Dorsolateral prefrontal cortex (tissue), 122 donors: ENCODE measurements at places on chromosomes 2 and 18. TPM values are rescaled to one million over a fixed set of nuclear protein-coding genes. Genes with fewer than 3 reads are reported as not detected.

Gene NDC80
- not detected for total RNA-seq

DNA sequence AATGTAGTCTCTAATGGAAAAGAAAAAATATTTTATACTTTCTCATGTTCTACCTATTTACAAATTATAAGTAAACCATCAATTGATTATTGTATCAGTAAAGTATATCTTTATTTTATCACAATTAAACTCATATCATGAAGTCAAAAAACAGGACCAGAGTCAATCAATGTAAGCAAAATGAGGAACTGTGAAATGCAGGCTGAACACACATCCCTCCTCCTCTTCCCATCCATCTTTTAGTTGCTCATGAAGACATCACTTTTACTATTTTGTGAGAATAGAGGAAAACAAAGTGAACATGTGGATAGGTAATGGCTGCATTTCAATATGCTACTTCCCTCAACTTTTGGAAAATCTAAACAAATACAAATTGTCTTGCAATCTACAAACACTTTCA is 188.8 kb upstream of the PGAP1 start:
- no peak for DNase-seq

DNA sequence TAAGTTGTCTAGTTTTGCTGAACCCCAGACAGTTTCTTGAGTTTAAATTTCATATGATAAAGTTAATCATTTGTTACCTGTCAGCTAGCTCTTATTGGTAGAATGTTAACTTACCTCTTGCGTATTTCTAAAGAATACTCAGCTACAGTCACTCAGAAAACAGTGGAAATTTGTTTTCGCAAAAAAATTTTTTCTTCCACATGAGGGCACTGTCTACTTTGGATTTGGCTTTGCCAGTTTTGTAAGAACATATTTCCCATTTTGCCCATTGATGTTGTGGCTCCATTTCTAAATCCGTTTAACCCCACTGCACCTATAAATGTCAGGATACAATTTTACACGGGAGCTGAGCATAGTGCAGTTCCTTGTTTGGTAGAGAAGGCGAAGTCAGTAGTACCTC is 19.1 kb upstream of the GCFC2 start:
- no peak for DNase-seq

DNA sequence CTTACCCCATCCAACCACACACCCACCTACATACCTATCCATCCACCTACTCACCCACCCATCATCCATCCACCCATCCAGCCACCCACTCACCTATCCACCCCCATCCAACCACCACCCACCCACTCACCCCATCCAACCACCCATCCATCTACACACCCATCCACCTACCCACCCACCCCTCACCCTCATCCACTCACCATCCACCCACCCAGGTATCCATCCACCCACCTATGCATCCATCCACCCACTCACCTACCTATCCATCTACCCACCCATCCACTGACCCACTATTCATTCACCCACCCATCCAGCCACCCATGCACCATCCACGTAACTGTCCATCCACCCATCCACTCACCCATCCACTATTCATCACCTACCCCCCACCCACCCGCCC is 194.8 kb downstream of the EIPR1 start:
- no peak for DNase-seq

DNA sequence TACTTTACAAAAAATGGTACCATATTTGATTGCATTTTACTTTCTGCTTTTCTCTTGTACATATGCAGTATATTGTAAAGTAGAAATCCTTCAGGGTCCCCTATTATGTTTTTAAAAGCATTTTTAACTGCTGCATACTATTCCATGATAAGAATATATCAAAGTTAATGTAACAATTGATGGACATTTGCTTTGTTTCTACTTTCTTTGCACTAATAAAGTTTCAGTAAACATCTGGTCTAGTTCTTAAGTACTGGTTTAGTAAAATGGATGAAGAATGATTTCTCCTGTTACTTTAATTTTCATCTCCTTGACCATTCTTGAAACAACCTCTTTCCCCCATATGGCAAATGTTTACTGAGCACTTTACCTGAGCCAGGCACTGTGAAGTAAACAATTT is 1.7 kb downstream of the MRPS9 start:
- no peak for DNase-seq

- no peak for DNase-seq
Measured at GRCh38 chr2:124066776-124067175, 41.7 kb downstream of the CNTNAP5 start.

- DNase-seq, result no peak
Measured at GRCh38 chr2:214899751-214900150, 90.3 kb upstream of the BARD1 start.

GRCh38 chr2:51301381-51301780 is 269.4 kb upstream of the NRXN1 start:
- no peak for DNase-seq

DNA sequence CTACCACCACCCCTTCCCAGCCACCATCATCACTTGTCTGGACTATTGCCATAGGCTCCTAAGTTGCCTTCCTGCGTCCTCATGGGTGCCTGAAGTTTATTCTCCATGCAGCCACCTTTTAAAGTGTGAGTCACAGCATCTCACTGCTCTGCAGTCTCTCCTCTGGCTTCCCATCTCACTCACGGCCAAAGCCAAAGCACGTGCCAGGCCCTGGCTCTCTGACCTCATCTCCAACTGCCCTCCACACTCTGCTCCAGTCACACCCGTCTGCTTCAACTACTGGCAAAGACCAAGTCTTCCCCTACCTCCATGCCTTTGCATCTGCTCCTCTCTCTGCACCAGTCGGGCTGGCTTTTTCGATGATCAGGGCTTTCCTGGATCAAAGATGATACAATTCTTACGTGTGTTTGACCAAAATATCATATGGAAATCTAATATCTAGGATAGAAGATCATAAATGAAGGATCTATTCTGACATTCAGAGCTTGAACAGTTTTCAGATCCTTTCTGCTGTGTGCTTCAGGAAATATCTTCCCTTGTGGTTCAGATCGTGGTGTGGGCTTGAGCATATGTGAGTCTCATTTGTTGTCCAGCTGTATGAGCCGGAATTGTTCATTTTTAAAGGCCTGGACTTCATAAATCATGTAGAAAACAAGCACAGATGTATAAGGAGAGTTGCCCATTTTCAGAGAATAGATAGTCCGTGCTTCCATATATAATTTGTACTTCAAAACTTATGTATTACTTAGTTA is 175.6 kb downstream of the PRKCE start:
- no peak for DNase-seq

DNA sequence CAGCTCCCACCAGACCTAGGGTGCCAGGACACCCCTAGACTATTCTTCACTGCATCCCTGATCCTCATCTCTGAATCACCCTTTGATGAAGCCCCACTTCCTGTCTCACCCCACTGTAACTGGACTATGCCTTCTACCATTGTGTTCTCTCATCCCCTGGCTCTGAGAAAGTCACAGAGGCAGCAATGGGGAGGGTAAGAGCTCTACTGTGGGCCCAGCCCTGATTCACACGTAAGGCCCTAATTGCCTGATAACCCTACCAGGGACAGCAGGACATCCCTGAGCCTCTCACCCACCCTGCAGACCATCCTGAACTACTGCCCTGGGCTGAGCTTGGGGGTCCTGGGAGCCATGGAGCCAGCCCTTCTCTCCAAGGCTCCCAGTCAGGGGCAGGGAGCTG is 1.5 kb upstream of the PROM2 start:
- DNase-seq, result no peak

Gene GKN2
- total RNA-seq, result not detected

DNA sequence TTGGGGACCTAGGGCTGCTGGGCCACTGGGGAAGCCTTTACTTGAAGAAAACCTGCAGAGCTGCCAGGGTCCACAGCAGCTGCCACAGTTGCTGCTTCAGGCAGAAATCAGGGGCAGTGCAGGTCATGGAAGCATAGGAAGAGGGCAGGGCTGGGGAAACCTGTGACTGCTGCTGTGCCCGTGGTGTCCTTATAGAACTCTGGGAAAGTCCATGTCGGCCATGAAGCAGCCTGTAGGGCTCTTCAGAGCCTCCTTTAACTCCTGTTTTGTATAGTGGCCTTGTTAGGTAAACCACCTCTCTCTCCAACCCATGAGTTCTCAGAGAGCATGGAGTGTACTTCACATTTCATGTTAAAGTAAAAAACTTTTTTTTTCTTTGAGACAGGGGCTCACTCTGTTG is 62.1 kb downstream of the SMAD4 start:
- no peak for DNase-seq

Gene CCDC195
- not detected for total RNA-seq

Gene CCDC121
- 5.7 TPM for total RNA-seq

Gene MC2R
- total RNA-seq, result not detected

DNA sequence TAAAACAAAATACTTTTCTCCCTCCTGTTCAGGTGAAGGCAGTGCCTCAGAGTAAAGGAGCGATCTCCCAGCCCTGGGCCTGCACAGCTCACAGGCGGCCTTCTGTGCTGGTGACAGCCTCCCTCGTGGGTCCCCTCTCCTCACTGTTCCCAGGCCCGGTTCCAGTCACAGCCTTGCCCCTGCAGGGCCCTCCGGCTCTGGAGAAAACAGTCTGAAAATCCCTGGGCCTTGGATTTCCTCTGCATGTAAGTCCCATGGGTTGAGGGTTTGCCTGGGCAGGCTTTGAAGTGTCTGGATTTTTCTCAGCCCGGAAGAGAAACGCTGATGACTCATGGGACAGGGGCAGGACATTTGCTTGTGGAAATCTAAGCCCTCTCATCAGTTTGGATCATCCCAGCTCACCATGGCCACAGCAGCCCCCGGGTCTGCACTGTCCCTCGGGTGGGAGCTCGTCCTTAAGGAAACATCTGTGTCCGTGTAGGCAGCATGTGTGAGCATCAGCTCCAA is 186.1 kb upstream of the RAB12 start:
- DNase-seq, result no peak

DNA sequence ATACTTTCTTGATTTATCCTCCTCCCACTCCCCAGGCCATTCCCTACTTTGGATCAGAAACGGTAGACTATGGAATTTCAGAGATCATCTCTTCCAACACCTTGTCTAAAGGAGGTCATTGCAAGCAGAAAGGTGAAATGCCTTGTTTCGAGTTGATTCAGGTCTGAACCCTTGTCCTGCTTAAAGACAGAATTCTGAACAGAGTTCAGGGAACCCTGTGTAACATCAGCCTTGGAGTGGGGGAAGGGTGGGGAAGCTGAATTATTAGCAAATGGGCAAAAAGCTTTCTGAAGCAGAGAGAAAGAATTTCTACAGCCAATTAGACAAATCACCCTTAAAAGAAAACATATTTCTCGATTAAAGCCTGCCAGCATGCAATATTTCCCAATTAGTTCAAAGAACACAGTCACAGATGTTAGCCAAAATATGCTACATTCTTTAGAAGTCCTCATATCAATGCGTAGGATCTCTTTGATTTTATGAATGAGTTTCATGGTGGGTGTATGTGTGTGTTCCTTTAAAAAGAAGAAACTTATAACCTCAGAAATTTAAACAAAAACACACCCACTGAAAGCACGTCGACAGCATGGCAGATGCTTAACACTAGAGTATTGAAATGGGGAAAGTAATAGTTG is 353.1 kb downstream of the RND3 start:
- no peak for DNase-seq

Gene NT5C1B
- not detected for total RNA-seq

Gene ACTG2
- 8.1 TPM for total RNA-seq

DNA sequence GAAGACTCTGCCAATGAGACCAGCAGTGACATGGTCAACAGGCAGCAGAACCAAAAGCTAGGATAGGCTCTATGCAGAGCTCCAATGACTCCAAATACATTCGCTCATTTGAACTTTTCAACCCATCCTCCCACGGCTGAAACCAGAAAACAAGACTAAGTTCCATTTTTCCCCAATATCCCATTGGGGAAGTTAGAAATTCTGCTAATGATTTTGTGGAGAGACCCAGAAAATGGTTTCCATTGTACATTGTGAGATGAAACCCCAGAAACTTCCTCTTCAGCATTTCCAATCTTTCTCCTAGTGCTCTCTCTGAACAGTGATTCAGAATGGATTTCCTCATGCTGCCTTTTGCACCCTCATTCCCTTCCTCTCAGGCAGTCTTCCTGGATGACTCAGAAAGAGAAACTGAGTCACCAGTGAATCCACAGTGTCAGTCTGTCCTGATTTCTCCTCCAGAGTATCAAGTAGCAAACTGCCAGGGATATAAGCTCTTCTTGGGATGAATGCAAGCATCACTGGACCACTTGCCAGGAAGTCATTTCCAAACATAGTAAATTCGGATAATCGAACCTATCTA is 467.7 kb upstream of the ID2 start:
- no peak for DNase-seq

Gene FSHR
- not detected for total RNA-seq

Gene NEU2
- not detected for total RNA-seq

Gene ATP6V1C2
- total RNA-seq, result 1.1 TPM

- no peak for DNase-seq
Measured at GRCh38 chr2:64402876-64403275, 51.1 kb upstream of the LGALSL start.

DNA sequence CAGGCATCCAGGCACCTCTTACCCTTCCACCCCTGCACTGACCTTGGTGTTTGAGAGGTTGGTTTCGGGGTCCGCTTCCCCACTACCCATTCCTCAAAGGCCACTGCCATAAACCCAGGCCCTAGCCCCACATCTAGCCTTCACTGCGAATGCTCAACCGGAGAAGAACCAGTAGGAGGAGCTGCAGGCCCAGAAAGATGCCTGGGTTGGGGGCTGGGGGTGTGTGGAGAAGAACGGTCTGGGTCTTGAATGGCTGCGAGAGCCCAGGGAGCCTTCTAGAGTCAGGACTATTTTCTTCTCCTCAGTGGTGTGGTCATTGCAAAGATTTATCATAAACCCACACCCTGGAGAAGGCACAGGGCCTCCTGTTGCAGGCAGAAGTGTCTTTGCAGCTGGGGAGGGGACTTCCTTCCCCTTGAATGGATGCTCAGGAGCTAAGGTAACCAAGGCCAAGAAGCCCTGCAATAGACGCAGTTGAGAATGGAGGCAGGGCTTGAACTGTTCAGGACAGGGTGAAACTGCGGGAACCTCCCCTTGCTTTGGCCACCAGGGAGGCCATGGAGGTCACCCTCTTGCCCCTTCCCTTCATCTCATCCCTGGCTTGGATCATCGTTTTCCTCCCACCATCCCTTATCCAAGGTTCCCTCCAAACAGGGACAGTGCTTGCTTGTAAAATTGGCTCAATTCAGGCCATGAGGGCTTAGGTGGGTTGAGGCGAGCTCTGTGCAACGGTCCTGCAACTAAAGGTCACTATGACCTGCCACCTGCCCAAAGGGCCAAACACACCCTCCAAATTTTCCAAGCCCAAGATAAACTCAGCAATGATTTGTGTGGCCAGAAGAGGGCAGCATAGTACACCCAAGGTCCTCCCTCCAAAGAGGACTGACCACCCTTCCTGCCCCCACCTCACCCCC is 20.9 kb downstream of the THNSL2 start:
- DNase-seq, result no peak
